ENCODE measurements at places on chromosomes 12 and 14.

DNA sequence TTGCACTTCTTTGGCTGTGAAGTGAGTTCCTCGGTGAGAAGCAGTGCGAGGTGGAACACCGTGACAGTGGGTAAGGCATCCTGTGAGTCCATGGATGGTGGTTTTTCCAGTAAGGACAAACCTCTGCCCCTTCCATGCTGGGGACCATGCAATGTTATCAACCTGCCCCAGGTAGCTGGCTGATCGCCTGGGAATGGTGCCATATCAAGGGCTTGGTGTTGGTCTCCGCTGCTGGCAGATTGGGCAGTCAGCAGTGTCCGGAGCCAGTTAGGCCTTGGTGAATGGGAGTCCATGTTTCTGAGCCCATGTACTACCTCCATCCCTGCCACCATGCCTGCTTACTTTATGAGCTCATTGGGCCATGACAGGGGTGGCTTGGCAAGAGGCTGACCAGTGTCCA, 114.7 kb upstream of the C14orf180 start:
- no peak for DNase-seq

DNA sequence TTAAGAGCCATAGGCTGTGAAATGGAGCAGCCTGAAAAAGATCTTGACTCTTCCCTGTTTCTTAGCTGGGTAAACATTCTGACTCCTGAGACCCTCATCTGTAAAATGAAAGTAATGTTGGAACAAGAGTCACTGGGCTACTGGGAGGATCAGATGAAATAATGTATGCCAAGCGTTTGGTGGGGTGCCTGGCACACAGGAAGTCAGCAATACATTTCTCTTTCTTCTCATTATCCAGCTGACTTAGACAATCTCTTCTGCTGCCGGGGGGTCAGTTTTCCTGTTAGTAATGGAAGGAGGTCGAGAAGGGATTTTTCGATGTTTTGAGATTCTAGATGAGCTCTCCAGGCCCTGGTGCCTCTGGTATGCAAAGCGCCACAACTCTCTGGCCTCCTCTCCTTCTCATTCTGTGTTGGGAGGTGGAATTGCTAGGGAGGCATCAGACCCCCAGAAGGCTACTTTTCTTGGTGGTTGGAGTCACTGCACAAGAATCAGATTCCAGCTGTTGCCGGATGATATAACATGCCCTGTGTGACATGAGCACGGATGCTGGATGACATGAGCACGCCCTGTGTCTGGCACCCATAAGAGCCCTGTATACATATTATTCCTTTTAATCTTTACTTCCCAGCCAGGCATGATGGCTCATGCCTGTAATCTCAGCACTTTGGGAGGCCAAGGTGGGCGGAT, 4.3 kb downstream of the OASL start:
- no peak for DNase-seq

DNA sequence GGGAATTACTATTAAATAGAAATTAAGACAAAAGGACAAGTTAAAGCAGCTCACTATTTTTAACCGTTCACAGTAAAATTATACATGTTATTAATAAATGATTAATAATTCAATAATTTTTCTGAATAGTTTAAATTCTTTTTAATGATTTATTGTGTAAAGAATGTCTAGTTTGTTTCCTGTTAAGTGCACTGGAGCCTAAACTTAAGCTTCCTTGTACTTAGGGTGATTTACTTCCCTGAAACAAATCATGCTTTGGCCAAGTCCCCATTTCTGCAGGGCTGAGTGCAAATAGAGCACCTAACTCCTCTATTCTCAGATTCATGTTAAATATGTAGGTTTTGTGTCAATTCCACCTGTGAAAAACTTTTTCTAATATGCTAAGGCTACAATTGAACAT, 188.9 kb upstream of the PDZRN4 start:
- DNase-seq: no peak

- no peak for DNase-seq
Observed at GRCh38 chr12:14868916-14869506, 16.6 kb downstream of the MGP start.

- DNase-seq: no peak
Observed at GRCh38 chr12:88026196-88026595, 3.0 kb downstream of the C12orf50 start.

DNA sequence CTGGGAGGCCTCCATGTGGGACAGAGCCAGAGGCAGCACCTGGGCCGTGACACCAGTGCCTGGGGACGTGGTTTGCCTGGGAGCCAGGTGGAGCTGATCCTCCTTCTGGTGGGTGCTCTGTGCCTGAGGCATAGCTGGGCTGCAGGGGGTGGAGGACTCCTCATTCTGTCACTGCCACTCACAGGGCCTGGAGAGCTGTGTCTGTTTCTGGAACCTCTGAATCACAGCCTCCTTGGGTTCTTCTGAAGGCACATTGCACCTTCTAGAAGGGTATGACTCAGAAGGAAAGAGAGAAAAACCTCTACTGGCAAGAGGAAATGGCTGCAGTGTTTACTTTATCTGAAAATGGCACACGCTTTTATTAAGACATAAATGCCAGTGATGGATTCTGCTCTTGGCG, 659.8 kb downstream of the VRK1 start:
- DNase-seq: no peak

DNA sequence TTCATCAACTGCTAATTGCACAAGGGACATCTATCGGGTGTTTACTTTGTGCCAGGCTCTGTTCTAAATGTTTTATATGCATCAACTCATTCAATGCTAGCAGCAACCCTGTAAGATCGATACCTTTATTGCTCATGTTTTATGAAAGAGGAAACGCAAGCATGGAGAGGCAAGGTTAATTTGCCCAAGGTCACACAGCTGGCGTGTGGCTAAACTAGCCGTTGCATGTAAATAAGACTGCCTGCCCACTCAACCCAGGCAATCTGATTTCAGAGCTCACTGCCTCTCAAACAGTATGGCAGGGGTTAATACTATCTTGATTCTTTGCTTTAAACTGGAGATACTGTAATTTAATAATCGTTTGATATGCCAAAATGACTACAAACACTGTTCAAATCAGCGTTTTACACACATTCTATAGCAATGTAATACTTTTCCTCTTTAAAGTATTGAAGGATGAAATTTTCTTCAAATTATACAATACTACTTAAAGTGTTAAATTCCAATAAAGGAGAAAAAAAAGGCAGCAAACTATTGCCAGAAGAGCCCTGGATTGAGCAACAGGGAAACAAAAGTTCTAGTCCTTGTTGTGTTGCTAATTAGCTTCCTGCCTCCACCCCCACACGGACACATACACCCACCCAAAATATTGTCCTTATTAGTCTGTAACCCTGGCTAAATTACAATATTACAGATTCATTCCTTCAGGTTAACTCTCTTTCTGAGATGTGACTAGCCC, 39.1 kb upstream of the DHRS7 start:
- DNase-seq: no peak

GRCh38 chr14:56798447-56799342, 11.6 kb downstream of the OTX2 start:
- no peak for DNase-seq

DNA sequence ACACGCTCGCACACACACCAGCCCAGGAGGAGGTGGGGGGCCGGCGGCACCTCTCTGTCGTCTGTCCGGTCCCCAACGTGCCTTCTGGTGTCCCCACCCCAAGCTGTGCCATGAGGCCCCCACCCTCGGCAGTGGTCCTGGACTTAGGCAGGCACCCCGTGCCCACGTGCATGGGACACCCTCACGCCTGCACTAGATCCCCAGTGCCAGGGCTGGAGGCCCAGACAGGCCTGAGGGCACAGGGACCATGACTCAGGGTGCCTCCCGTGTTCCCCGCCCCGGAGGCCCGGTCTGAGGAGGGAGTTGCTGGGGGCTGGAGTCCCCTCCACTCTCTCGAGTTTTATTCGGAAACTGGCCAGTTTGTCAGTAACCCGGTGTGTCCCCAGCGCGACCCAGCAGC, 38.8 kb downstream of the LRCOL1 start:
- DNase-seq: no peak

DNA sequence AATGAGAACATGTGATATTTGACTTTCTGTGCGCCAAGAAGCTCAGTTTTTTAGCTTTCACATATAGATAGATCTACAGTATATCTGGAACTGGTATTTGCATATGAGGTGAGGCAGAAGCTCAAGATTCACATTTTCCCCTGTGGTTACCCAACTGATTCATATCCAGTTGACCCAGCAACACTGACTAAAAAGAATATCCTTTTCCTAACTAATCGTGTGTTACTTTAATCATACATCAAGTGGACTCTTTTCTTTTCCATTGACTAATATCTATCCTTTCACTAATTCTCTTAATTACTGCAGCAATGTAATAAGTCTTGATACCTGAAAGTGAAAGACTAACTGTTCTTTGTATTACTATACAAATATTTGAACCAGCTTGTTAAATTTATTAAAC, 236.1 kb downstream of the AEBP2 start:
- no peak for DNase-seq

DNA sequence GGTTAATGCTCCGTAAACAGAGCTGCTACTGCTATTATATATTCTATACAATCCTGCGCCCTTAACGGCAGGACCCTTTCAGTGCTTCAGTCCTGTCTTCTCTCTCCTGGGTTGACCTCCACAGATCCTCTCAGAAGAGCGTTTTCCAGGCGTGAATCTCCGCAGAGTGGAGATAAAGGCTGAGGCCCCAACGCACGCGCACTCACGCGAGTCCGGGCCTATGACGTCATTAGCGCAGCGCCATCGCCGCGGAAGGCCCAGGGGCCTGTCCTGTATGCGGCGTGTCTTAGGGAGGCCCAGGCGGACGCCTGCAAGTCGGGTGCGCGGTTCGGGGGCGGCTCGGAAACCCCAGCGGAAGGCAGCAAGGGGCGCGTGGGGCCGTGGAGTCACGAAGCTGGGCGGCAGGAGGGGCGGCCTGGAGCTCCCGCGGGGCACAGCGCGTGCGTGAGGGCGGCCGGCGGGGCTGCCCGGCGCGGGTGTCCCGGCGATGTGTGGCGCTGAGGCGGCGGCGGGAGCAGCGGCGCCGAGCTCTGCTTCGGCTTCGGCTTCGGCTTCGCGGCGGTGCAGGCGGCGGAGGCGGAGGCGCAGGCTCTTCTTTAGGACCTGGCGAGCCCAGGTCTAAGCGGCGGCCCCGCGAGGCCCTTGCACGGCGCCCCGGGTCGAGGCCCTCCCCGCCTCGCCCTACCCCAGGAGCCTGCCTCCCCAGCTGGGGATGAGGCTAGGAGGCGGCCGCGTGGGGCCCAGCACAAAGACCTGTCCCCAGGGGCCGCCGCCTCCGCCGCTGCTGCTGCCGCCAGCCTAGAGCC, at the start of gene MAPKAPK5:
MAPKAPK5 (plus strand) TSS at position 479 of the 806 bp plus-strand sequence. CDS start 506 bp downstream, outside the sequence.
- DNase-seq: peak; percentile 72

DNA sequence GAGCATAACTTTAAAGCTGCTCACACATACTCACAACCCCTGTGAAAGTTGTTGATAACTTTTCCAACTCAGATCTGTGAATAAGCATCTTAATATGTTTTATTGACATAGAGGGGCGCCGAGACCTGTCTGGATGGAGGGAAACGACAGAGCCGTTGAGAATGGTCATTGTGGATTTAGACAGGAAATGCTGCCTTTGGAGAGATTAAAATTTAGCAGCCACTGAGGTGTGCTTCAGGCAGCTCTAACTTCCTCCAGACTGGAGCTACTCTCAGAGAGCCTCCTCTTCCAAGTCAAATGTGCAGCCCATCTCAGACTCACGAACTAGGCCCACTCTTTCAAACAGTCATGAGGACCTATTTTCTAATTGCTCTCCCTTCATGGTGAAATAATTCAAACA, 90.9 kb downstream of the RIMBP2 start:
- DNase-seq: no peak

- no peak for DNase-seq
Observed at GRCh38 chr14:91830777-91831176, 36.6 kb downstream of the TC2N start.

GRCh38 chr12:79555028-79555925, 135.5 kb downstream of the PAWR start:
- DNase-seq: no peak

DNA sequence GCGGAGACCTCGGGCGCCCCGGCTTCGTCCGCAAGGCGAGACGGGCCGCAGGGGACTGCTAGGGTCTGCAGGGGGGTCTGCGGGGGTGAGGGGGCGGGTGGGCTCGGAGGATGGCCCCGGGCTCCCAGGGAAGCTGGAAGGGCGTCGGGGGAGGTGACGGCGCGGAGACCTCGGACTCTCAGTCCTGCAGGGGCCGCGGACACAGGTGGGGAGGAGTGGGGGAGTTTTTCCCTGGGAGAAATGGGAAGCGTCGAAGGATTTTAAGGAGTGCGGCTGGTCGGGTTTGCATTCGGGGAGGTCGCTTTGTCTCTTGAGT, 25.9 kb downstream of the ZBTB42 start:
- DNase-seq: no peak

DNA sequence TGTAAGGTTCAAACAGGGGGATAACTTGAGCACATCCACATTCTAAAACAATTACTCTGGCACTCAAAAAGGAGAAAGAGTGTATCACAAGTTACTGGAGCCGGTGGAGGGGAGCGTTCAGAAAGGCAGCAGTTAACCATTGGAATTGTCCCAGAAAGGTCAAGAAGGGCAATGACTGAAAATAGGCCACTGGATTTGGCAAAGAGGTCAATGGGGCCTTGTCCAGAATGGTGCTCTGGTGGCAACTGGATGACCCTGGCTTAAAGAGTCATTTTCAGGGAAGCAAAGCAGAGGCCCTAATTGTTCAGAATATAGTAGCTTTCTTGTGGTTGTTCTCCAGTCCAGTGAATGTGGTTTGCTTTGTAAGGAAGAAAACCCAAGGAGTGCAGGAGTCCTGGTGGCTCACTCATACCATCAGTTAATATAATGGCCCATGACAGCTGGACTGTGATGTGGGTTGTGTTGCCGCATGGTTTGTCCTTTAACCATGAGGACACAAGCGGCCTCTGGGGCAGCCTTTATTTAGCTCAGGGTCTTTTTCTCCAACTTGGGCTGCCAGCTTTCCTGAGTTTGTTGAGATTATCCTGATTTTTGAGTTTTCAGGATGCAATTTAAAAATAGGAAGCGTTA, 142.8 kb upstream of the PELI2 start:
- no peak for DNase-seq

- DNase-seq: no peak
Observed at GRCh38 chr12:120118321-120119061, 1.9 kb upstream of the RAB35 start.

DNA sequence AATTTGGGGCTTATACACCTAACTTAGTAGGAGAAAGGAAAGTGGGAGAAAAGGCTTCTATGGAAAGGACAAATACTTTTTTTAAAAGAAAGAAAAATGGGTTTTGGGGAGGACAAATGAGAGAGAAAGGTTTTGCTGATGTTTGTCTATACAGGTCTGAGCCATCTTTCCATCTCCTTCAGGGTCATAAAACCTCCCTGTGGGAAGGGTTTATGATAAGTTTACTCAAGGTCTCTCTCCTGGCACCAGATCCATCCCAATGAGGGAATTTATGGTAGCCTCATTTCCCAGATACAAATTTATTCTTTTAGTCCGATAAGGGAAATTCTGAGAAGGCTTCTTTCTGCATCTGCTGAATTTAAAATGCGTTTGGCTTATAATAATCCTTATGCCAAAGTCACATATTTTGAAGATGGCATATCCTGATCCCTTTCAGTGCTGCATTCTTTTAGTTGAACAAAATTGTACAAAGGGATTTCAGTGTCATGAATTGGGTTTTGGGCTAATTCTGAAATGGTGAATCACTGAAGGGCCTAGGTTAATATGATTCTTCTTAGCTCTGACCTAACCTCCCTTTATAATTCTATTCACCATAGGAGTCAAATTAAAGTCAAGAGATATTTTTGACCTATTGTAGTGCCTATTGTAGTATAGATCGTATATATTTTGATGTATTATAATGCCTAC, 173.5 kb upstream of the DYRK2 start:
- no peak for DNase-seq

- no peak for DNase-seq
Observed at GRCh38 chr12:47317175-47317915, 237.6 kb upstream of the AMIGO2 start.
